Central memory CD8-positive, alpha-beta T cell (primary cell): ENCODE measurements at places on chromosomes 16 and 17.

- DNase-seq, result no peak
Measured at GRCh38 chr17:2849327-2849670, 53.1 kb downstream of the RAP1GAP2 start.

DNA sequence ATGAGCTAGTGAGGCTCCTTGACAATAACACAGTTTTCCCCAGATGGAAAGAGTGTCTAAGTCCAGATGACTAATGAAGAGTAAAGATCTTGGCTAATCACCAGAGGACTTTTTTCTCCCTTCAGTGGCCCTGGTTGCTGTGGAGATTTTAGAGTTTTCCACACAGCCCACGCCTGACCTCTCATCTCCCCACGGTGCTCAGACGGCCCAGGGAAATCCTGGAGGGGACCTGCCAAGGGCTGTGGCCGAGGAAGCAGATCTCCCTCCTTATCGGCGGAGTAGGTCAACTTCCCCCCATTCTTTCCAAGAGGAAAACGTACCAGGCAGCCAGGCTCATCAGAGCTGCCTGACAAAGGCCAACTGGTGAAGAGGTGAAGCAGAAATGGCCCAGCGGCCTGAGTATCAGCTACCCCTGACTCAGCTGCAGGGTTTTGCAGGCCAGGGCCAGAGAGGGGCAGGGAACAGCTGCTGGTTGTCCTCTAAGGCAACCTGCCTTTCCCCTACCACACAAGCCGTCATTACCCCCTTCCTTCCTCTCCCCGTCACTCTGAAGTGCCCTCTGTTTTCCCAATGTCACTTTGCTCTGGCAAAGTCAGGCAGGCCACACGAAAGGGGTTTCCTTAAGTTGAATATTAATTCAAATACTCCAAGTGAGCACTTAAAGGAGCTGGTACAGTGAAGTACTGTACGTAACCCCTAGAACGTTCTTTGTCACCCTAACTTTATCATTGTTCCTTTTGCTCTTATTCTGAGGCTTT lies 140.2 kb upstream of the ADAMTS18 start:
- DNase-seq, result no peak

DNA sequence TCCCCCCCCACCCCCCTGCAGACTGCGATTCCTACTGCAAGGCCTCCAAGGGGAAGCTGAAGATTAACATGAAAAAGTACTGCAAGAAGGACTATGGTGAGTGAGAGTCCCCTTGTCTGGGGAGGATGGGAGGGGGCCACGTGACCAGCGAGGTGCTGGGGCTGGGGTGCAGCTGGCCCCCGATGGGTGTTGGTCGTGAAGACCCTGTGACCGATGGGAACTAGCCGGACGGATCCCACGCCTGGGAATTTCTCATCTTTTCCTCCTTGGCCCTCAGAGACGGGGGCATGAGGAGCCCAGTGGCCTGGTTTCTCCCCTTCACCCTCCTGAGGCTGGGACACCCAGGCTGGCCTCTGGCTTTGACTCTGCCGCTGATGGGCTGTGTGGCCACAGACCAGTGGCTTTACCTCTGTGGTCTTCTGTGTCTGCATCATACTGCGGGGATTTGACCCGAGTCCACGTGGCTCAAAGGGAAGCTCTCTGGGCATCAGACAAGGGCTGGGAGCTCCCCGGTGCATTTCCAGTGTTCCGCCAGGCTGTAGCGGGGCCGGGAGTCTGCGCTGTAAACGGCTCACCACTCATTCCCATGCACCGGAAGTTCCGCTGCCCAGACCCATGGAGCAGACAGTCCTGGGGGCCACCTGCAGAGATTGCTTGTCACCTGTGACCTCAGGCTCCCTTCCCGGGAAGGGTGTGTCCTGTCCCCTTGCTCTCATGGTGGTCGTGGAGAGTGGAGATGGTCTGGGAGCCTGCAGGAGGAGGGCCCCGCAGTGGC lies 200.0 kb downstream of the NTN1 start:
- DNase-seq, result no peak

GRCh38 chr16:48001324-48001895 lies 154.4 kb downstream of the ABCC12 start:
- DNase-seq, result no peak

- no peak for DNase-seq
Measured at GRCh38 chr16:16183562-16183961, 39.7 kb downstream of the ABCC6 start.

DNA sequence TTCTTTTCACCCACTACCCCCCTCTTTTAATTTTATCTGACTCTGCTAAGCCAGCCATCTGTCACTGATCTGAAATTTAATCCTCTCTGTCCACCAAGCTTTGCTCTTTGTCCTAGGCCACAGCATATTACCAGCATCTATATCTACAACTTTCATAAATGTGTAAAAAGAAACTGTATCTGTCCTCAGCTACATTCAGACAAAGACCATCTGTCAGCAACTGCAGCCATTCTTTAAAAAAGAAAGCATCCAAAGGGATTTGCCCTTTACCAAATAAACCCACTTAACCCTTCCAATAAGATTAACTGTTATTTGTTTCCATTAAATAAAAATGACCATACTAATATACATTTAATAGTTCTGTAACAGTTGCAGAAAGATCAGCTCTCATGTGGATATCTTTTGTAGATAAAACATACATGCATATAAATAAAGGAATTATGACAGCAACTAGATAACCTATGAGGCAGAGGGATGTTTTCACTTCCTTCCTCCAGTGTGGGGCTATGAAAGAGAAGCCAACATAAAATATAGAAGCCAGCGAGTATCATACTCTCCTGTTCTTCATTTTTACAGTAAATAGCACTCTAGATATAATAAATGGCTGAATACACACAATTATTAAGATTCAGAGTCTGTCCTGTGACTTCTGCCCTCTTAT lies 602.5 kb upstream of the SALL1 start:
- DNase-seq, result no peak
